IMR-90 (cell line): ENCODE measurements at places on chromosomes 1 and 21. TPM values are rescaled to one million over a fixed set of nuclear protein-coding genes. Genes with fewer than 3 reads are reported as not detected.

GRCh38 chr1:89590341-89591080 lies 42.4 kb upstream of the LRRC8C start:
- no peak for DNase-seq

- DNase-seq: peak; percentile 96
These were observed at the start of gene KLHL12 for GRCh38 chr1:202926581-202927491. KLHL12 (minus strand) TSS chr1:202927234; CDS start chr1:202925162, 2,072 bp downstream.

DNA sequence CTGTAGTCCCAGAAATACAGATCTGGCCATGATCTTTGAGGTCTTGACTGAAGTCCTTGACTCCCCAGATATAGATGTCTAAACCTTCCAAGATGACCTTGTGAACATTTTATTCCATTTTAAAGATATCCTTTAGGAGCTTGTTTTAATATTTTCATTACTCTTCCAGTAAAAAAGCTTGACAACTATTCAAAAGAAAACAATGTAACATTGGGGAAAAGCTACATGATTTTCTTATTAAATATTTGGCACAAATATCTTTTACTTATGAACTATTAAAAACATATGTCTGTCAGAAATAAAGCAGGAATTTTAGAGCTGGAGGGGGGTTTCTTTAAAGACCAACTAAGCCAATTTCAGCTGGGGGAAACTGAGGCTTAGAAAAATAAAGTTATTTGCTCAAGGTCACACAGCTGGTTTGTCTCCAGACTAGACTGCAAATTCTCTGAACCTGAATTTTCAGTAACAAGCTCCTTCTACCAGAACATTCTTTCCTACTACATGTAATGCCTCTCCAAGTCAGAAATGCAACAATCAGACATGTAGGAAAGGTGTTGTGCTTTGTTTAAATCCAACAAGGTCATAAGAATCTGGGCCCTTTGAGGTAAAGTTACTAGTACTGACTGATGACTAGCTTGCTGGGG lies 67.0 kb upstream of the PTCH2 start:
- DNase-seq: no peak

- peak; percentile 77 for DNase-seq
These were observed 147.6 kb upstream of the CAMK1G start for GRCh38 chr1:209435654-209436566.

- DNase-seq: no peak
These were observed 24.0 kb downstream of the WDR4 start for GRCh38 chr21:42855171-42855936.

DNA sequence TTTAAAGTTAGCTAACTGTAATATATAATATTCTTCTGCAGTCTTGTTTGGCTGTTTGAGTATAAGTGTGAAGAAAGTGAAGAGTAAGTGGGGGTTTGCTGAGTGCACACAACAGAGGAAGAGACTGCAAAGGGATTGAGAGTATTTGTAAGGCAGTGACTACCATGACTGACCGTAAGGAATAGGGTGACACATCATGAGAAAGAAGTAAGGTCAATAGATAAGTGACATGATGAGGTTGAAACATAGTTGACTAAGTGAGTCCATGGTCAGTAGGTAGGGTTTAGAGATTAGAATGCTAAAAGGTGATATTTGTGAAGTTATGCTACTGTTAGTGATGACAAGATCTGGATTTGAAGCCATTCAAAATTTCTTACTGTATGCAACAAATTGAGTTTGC lies 27.7 kb downstream of the WARS2 start:
- DNase-seq: peak; percentile 24

- no peak for DNase-seq
These were observed 14.1 kb downstream of the NTRK1 start for GRCh38 chr1:156874572-156875340.

DNA sequence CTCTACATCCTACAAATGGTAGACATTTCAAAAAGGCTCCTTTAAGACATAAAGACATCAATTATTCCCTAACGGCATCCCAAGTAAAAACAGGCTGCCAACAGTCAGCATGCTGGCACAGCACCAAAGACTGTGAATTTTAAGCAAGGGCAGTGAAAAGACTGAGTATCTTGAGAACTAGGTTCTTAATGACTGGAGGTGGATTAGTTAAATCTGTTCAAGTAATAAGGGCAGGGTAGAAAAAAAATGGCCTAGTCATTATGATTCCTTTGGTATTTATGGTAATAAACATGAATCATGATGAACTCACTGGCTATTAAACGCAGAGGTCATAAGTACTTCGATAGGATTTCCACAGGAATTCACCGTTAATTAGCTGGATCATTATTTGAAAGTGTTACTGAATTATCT lies 75.2 kb downstream of the KIFAP3 start:
- DNase-seq: peak; percentile 84

DNA sequence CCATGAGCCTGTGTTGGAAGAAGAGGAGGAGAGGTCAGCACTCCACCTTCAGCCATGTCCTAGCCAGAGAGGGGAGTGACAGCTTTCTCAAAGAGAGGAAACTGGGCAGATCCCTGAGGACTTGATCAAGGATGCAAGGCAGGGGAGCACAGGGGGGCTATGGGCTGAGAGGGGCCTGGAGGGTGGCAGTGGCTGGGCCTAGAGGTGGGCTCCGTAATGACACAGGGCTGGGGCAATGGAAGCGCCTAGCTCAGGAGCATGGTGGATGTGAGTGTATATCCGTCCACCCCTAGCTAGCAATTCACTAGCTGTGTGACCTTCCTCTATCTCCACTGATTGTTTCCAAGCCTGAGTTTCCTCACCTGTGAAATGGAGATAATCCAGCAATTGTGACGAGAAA lies 32.6 kb downstream of the NEK2 start:
- no peak for DNase-seq

GRCh38 chr1:247740721-247741120 lies 2.3 kb downstream of the OR14K1 start:
- DNase-seq: peak; percentile 21

DNA sequence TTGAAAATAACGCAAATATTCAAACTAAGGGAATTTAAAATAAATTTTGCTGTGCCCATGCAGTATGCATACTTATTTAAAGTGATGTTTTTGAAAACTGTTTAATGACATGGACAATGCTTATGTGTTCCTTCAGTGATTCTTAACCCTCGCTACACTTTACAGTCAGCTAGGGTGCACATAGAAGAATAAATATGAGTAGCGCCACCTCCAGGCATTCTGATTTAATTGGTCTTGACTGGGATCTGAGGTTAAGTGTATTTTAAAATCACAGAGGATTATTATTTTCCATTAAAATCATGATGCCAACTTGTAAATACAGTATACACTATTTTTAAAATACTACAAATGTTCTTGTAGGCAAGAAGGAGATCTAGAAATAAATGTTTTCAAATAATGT lies 373.5 kb upstream of the ADGRL4 start:
- no peak for DNase-seq

- no peak for DNase-seq
These were observed 1.7 kb downstream of the ANKRD65 start for GRCh38 chr1:1419363-1419812.

DNA sequence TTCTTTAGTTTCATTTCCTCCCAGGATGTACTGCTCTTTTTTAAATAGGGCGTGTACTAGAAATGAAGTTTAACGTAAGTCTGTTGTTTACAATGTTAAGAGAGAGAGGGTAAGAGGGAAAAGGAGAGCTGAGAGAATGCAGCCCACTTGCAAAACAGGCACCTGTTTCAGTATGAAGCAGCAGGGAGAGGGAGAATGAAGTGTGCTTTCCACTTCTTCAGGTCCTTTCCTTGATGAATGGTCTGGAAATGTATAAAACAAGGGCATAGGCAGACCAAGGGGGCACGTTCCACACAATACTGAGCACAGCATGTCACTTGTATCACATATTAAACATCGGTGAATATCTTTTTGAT lies 2.0 kb downstream of the KCNA3 start:
- DNase-seq: no peak

RGS18 gene
- total RNA-seq: under 0.01 and 0.18 TPM in 2 replicates

CFAP45 gene
- total RNA-seq: 0.56 and 0.72 TPM in 2 replicates

KIF2C gene
- 40.5 and 45.0 TPM in 2 replicates for total RNA-seq

FLAD1 gene
- total RNA-seq: 19.7 and 26.3 TPM in 2 replicates
